ENCODE measurements at places on chromosomes 2 and 18.

GRCh38 chr2:33535421-33535820 is 59.0 kb downstream of the RASGRP3 start:
- no peak for DNase-seq

DNA sequence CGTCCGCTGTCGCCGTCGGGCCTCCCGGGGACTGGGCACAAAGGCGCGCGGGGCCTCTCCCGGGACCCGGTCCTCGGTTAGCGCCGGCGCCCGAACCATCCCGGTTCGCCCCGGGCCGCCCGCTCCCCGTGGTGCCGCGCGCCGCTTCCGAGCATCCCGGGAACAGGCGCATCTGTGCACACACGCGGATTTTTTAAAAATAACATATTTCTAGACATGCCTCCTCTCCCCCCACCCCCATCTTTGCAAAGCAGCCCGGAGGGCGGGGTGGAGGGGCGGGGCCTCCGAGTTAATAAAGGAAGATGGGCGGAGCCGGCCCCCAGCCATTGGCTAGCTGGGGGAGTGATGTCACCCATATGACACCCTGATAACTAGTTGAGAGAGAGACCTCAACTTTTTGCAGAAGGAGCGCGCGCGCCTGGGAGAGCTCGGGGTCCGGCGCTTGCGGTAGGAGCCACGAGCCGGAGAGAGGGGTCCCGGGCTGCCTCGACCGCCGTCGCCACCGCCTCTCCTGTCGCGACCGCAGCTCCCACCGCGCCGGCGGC is at the start of gene SOX11:
SOX11 (plus strand) TSS at position 400 of the 545 bp plus-strand sequence. CDS start 338 bp downstream, outside the sequence.
- DNase-seq = peak; percentile 92

- no peak for DNase-seq
Observed at GRCh38 chr2:9422321-9423099, 818 bp downstream of the ITGB1BP1 start.

DNA sequence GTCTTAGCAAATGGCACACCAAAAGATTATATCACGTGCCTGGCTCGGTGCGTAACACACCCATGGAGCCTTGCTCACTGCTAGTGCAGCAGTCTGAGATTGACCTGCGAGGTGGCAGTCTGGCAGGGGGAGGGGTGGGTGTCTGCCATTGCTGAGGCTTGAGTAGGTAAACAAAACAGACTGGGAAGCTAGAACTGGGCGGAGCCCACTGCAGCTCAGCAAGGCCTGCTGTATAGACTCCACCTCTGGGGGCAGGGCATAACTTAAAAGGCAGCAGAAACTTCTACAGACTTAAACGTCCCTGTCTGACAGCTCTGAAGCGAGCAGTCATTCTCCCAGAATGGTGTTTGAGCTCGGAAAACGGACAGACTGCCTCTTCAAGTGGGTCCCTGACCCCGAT is 55.9 kb upstream of the FSHR start:
- no peak for DNase-seq

DNA sequence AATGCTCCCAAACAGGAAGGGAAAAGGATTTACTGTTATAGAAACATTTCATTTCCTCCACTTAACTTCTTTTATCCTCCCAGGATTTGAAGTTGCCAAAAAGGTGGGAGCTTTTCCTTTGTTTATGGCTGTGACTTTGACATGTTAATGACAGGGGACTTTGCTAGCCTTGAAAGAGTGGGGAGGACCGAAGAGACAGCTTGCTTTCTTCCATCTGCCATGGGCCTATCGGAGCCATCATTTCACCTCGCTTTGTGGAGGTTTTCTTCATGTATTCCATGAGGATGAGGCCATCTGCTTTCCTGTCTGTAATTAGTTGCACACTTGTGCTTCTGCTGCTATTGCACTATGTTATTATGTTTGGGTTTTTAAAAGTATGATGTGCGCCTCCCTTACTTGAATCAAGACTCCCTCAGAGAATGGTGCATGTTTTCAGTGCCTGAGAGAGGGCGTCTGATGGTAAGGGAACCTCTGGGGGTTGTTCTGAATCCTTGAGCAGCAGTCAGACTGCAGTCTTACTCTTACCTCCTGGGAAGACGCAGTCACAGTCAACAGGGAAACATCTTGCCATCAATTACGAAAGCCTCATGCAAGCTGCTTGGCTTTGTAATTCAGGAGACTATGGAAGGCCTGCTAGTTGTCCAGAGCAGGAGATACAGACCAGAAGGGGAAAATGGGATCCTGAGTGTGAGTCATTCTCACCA is 173.3 kb upstream of the MGAT5 start:
- no peak for DNase-seq

DNA sequence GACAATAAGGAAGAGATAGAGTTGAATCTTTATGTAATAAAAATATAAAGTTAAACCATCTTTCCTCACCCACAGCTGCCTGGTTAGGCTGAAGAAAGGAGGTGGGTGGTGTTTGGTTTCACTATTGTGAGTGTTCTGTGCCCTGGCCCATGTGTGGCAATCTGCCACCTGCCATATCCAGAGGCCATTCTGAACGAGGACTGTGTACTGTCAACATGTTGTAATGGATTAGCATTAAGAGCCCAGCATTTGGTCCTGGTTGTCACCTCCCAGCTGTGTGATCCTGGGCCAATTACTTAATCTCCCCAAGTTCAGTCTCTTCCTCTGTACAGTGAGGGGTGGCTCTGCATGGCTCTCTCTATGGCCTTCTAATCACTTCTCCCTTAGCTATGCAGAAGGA is 118.2 kb upstream of the SEC11C start:
- no peak for DNase-seq

GRCh38 chr2:25032094-25032493 is 9.8 kb upstream of the EFR3B start:
- DNase-seq = no peak

DNA sequence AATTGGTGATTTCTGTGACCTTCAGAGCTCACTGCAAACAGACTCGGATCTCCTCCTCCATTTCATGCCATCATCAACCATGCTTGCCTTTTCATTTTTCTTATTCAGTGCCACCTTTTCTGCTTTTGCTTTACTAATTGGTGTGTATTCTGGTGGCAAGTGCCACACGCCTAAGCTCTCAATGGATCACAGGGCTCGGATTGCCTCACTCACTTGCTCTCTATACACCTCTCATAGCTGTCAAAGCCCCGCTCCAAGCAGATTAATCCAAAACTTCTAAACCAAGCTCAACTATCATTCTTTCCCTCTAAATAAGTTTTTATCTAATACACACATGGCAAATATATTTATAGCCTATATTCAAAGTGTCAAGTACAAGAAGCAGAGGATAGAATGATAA is 86.4 kb downstream of the PLEKHM3 start:
- DNase-seq = no peak

Measured in DMS79 (cell line).